ENCODE measurements at places on chromosomes 1 and 21.

DNA sequence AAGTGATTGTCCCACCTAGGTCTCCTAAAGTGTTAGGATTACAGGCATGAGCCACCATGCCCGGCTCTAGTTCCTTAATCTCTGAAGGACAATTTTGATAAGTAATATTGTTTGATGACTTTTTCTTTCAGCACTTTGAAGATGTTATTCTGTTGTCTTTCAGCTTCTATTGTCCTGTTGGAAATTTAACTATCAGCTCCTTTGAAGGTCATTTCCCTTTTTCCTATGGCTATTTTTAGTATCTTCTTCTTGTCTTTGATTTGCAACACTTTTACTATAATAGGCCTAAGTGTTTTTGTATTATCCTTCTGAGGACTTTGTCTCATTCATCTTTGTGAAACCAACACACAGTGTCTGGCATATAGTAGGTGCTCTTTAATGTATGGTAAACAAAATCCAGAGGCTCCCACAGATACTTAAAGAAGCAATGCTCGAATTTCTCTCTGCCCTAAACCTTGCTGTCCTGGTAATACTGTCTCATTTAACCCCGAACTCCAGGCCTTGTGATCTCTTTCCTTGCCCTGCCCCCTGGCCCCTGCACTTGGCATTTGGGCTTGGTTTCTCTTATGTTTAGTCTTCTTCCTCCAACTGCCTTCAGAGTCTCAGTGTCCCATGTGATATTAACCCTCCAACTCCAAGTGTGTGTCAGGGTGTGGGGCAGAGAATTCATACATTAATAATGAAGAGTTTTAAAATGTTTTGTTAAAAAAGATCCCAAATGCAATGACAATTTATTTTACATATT is 19.0 kb upstream of the AGO1 start:
- no peak for DNase-seq

DNA sequence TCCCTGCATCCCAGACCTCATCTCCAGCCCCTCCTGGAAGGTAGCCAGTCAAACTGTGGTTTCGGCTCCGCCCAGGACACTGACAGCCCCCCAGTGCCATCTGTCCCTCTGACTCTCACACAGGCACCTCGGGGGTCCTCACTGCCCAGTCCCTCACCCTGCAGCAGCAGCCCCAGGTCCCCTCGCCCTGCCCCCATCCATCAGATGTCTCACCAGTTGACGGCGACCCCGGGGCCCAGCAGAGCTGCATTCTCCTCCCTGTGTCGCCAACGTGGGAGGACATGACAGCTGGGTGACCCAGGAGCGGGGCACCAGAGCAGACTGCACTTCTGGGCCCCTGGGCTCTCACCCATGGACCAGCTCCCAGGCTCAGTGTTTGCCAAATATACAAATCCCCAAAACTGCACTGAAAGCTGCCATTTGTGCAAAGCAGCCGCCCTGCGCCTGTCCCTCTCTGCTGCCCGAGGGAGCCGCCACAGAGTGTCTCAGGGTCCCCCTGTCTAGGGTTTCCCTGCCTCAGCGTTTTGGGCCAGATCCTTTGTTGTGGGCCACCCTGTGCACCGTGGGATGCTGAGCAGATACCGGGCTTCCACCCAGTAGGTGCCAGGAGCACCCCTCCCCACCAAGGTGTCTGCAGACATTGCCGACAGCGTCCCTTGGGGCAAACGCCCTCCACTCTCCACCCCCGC is 48.2 kb downstream of the PRDM15 start:
- DNase-seq = no peak

- DNase-seq = peak; percentile 84
These were observed 8.9 kb downstream of the TAGLN2 start for GRCh38 chr1:159916242-159917051.

- no peak for DNase-seq
These were observed 19.6 kb upstream of the CBR3 start for GRCh38 chr21:36115138-36115730.

DNA sequence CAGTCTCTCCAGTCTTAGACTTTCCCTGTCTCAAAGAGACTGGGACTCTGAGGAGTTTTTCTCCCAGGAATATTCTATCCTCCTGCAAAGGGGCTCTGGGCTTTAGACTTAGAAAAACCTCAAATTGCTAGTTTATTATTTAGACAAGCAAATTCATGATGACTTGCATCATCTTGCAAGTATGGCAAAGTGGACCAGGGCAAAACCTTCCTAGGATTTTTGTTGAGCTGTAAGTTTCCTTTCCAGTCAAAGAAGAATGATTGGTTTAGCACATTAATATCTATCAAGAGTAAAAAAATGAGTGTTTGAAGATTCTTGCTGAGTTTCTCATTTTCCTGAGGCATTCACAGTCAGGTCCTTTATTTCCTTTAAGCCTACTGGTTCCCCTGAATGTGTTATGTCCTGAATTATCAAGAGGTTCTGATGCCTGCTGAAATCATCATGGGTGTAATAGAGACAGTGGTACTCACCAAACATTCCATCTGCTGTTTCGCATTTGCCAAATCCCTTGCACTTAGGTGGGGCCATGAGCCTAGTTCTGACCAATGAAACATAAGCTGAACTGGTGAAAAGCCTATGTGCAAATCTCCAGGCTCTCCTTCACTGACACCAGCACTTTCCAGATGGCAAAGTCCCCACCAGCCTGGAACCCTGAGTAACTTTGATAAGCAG is 25.2 kb upstream of the SPAG17 start:
- DNase-seq = no peak

- peak; percentile 37 for DNase-seq
These were observed 13.2 kb downstream of the PPP1R15B start for GRCh38 chr1:204398197-204399125.

- peak; percentile 84 for DNase-seq
These were observed 11.0 kb downstream of the FAM163A start for GRCh38 chr1:179754041-179754624.

- DNase-seq = no peak
These were observed 16.6 kb upstream of the GBP6 start for GRCh38 chr1:89347296-89347695.

DNA sequence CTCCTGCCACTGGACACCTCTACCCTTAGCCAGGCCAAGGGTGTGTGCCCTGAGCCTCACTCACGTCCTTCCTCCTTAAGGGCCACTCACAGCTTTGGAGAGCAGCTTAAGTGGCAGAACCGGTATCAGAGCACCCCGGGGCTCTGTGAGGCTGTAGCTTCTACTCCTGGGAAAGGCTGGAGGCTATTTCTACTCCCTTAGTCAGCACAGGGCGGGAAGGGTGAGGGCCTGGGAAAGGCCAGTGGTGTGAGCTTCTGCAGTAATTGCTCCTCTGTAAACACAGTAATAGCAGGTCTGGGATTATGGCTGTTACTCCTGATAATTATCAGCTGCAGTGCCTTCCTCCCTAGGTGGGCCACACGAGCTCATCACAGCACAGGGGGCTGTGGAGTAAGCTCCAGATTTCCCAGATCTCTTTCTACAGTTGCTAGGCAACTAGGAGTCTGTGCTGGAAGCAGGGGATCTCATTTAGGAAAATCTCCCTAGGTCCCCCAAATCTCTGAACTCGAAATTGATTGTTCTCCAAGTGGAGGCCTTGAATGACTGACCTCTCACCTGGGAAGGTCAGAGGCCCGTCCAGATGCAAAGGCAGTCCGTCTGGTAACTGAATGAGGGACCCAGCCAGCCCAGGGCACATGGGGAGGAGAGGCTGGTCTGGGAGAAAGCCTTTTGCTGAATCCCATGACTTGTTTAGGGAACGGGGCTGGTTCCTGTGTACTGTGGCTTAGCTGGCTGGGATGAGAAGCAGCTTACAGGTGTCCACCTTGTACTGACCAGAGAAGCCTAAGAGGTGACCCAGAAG is 29.3 kb downstream of the IER5 start:
- no peak for DNase-seq

DNA sequence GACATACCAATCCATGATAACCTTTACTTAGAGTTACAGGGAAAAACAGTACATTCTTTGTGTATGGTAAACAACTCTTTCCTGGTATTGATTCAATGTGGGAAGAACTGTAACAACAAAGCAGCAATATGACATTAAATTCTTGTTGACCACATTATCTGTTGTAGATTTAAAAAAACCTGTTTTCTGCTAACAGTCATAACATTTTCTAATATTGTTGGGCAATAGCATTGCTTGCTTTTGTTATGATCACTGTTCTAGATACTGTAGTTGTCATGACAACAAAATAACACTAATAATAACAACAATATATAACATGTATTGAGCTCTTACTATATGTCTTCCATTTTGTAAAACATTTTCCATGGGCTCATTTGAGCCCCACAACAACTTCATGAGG is 54.2 kb downstream of the PDE4B start:
- no peak for DNase-seq

DNA sequence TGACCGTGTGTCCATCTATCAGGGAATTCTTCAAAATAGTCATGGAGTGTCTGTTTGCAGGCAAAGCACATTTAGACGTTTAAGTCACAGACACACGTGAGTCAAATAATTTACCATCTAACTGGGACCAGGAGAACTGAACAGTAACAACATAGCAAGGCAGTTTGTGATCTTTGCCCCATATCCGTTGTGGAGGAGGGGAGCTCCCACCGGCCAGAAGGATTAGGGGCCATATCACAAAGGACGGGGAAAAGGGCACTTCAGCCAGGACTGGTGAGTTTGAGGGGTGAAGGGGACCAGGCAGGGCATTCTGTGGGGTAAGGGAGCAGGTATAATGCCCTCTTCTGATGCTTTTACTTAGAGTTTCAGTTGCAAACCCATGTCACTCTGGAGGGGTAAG is 22.9 kb downstream of the ELAPOR1 start:
- no peak for DNase-seq

DNA sequence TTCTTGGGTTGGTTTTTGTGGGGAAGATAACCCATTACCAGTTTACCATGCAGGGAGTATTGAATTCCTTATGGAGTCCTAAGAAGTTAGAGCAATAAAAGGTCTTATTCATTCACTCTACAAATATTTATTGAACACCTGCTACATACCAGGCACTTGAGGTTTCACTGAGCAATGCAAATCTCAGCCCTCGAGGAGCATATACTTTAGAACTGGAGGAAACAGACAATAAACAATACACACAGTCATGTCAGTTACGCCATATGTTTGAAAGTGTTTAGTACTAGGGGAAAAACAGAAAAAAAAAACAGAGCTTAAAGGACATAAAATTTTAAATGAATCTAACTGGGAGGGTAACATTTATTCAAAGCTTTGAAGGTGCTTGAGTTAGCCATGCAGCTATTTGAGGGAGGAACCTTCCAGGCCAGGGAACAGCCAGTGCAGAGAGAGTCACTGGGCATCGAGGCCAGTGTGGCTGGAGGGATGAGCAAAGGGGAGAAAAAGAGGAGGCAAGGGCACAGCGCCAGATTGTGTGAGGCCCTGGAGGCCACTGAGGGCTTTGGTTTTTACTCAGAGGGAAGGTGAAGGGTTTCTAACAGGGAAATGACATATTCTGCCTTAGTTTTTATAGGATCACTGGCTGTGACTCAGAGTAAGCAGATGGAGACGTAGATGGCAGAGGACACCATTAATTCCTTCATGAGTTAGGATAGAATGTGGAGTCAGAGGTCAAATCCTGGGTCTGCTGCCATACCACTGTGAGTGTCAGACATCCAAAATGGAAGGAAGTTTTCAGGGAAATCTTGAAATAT is 32.7 kb downstream of the C1orf21 start:
- DNase-seq = no peak

GRCh38 chr1:200774311-200774710 is 35.6 kb downstream of the CAMSAP2 start:
- no peak for DNase-seq

GRCh38 chr1:203592730-203593129 is 33.9 kb upstream of the ATP2B4 start:
- no peak for DNase-seq

- no peak for DNase-seq
These were observed 103.6 kb upstream of the IVNS1ABP start for GRCh38 chr1:185420588-185421081.

DNA sequence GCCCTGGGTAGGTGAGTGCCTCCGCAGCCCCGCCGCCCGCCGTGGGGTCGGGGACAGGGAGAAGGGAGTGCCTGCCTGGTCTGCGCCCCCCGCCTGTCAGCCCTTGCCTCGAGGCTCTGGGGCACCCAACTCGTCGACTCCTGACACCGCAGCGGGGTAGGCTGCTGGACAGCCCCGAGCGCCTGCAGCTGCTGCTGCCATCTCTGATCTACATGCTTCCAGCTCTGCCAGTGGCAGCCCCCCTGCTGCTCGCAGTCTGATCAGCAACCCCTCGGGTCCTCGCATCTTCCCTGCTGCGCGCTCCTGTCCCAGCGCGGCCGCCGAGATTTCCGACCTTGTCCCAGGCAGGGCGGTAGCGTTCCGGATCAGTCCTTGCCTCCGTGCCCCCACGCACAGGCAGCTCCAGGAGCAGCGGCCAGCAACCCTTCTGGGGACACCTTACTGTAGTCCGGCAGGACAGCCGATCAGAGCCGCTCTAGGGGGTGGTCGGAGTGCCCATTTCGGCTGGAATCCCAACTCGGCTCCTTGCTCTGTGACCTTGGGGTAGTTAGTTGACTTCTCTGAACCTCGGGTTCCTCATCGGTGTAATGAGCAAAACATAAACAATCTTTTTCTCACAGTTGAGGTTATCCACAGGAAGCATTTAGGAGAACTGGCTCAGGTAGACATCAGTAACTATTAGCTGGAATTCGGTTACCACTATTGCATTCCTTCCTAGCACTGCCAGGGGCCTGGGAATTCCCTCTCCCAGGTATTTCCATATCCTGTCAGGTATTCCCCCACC is 540 bp downstream of the BCAN start:
- no peak for DNase-seq

GRCh38 chr1:180646547-180646946 is 14.7 kb downstream of the XPR1 start:
- no peak for DNase-seq

GRCh38 chr1:55007625-55008024 is 8.9 kb downstream of the BSND start:
- peak; percentile 68 for DNase-seq

GRCh38 chr1:4265836-4266235 is 365.8 kb upstream of the C1orf174 start:
- DNase-seq = no peak

DNA sequence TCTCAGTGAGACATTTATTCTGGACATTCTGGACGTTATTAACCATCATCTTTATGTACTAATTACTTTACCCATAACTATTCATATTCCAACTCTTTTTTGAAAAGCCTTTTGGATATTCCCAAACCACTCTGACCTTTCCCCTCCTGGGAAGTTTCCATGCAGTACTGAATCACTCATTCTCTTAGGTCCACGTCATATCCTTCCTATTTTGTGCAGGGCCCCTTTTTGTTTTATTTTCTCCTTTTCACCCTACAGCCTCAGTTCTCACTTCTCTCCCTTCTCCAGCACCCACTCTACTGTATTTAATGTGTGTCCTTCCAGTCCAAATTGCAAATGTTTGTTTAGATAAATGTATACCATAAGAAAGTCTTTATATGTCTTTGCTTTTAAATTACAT is 16.4 kb upstream of the ATP1A1 start:
- DNase-seq = no peak

- DNase-seq = peak; percentile 51
These were observed 178.0 kb downstream of the SDCCAG8 start for GRCh38 chr1:243433737-243434370.

DNA sequence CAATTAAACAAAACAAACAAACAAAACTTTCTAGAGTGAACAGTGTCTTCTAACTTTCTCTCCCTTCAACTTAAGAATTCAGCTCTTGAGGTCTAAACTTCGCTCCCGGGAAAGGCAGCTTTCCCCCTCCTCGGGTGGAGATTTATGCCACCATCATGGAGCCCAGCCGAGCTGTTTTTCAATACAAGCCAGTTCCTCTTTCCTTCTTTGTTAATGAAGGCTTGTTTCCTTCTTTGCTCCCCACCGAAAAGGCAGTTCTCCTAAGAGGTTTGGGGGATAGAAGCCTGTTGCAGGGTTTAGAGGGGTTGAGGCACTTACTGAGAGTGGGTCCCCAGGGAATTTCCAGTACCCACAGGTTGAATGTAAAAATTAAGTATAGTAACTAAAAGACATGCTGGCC is 26.5 kb downstream of the OLIG1 start:
- no peak for DNase-seq

Measured in astrocyte (in vitro differentiated cells and primary cell).